Activated CD4-positive, alpha-beta T cell treated with anti-CD3 and anti-CD28 coated beads, Interleukin-2, amount 10 ng/mL, durations not matched to agents 24 days and 14 days (primary cell): ENCODE measurements at places on chromosomes 13 and 19. TPM values are rescaled to one million over a fixed set of nuclear protein-coding genes. Genes with fewer than 3 reads are reported as not detected.

DNA sequence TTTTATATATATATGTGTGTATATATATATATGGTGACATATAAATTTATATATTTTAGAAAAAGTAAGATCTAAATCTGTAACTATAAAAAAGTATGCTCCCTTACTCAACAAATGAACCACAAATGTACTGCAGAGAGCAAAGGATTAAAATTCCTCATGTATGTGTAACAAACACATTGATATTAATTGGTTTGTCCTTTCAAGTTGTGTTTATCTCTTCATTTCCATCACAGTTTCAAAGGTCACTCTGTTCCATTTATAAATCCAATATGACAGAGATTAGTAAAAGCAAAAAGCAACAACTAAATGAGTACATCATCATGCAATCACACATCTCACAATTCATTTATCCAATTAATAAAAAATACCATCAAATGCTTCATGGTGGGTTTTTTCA is 247.9 kb downstream of the DACH1 start:
- no peak for DNase-seq
- no peaks in the 10 kb centered on the region for H3K27me3 ChIP-seq
- H3K27ac ChIP-seq, result no peak overlapping the region

DNA sequence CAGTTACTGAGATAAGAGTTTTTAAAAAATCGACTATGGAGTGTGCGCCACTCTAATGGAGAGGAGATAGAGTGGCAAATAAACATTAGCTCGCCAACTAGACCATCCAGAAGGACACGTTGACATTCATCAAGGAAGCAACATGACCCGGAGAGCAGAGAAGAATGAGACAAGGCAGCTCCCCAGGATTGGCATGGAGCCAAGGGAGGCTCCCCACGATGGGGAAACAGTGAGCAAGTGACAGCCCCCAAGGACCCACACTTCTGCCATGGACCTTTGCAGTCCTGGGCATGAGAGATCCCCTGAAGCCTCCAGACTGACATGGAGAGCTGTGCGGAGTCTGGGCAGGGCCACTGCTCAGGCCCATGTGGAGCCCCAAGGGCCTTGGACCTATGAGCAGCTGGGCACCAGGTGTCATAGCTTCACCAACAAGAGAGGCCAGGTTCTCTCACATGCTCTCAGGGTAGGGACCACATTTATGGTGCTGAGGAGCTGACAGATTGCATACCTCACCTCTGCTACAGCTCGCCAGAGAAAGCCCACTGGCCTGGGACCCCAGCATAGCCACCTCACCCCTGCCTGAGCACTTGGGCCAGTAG is 6.7 kb downstream of the SIGLEC6 start:
- no peaks in the 10 kb centered on the region for H3K36me3 ChIP-seq
- no peak overlapping the region for H3K4me3 ChIP-seq
- no peak overlapping the region for H3K27ac ChIP-seq
- no peak for DNase-seq

Gene SPTBN4
- total RNA-seq, result 0.36 and 0.51 TPM in 2 replicates

DNA sequence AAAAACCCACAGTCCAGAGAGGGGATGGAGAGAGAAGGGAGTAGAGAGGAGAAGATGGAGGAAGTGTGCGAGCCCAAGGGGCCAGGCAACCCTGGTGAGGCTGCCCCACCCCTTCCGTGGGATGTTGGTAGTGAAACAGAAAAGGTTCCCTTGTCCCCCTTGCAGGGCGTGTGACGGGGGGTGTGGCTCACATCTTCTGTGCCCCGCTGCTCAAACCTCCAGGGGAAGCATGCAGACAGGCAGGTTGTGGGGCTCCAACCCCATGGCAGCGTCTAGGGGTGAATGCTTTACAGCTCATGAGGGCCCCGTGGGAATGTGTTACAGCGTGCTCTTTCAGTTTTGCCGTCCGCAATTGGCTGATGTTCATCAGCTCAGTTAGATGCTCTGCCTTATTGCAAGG is 14.7 kb upstream of the EVI5L start:
- H3K4me3 ChIP-seq, result peak overlapping the region; percentile 36
- H3K36me3 ChIP-seq, result peaks cover 6% of the 10 kb centered on the region
- peaks cover 5% of the 10 kb centered on the region for H3K4me1 ChIP-seq
- no peak for DNase-seq

DNA sequence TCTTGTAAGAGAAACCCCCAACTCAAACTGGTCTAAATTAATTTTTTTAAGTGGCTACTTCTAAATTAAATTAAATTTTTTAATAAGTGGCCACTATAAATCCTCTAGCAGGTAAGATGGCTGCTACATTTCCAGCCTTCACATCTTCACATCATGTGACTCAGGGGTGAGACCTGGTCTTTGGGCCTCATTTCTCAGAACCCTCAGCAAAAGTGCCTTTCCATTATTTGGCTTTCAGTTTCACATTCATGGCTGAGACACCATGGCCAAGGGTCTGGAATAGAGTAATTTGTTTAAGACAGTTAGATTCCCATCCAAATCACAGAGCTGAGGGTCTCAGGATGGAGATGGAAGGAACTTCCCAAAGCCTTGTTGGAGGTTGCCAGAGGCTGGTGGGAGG is 47.5 kb downstream of the DCT start:
- peaks cover 9% of the 10 kb centered on the region for H3K4me1 ChIP-seq
- DNase-seq, result peak; percentile 62
- peak overlapping the region; percentile 1 for H3K27ac ChIP-seq
- H3K36me3 ChIP-seq, result no peaks in the 10 kb centered on the region
- peaks cover 2% of the 10 kb centered on the region for H3K27me3 ChIP-seq

DNA sequence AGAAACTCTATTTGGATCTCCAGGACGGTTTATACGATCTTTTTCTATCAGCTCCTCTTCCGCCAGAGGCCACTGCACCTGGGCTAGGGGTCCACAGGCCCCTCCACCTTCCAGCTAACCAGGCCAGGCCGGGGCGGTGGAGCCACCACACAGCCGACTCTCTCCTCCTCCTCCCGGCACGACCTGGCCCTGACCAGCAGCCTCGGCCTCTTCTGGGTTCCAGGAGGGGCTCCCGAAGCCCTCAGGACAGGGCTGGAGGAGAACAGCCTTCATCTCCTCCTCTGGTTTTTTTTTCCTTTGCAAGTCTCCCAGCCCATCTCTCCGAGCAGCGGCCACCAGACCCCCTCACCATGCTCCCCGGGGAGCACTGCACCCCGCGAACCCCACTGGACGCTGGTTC is 17.1 kb downstream of the DPF1 start:
- no peak for DNase-seq
- peaks cover 6% of the 10 kb centered on the region for H3K4me1 ChIP-seq
- H3K4me3 ChIP-seq, result no peak overlapping the region
- no peak overlapping the region for H3K27ac ChIP-seq

DNA sequence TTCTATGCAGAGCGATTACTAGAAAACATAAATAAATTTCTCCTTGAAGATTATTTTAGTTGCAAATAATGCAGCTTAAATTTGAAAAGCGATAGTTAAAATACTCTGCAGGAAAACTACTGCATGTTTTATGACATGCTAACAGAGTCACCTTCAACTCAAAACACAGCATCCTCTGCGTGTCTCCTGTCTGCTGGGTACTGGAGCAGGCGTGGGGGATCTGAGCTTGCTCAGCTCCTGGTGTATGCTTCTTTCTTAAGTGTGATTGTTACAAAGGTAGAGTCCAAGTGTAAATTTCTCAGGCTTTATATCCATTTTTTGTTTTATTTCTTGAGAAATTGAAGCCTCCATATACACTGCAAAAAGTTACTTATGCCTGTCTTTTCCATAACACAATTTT is 15.3 kb downstream of the SPATA13 start:
- H3K27ac ChIP-seq, result no peak overlapping the region
- peaks cover 5% of the 10 kb centered on the region for H3K36me3 ChIP-seq
- no peak for DNase-seq

DNA sequence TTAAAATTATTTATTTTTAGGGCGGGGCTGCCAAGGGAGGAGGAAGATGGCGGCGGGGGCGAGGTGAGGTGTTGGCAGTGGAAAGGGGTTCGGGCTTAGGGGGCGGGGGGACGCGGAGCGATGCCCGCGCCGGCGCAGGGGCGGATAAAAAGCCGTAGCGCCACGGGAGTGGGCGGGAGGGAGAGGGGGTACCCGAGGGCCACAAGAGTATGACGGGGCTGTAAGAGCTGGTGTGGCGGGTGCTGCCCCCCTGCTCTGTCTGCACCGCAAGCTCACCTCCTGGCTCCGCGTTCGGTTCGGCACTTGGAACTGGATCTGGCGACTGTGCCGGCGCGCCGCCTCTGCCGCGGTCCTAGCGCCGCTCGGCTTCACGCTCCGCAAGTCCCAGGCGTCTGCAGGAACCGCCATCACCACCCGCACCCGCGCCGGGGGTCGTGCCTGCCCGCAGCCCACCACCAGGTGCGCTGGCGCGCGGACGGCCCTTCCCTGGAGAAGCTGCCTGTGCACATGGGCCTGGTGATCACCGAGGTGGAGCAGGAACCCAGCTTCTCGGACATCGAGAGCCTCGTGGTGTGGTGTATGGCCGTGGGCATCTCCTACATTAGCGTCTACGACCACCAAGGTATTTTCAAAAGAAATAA is 265.2 kb upstream of the SGCG start:
- no peaks in the 10 kb centered on the region for H3K4me1 ChIP-seq
- peaks cover 22% of the 10 kb centered on the region for H3K27me3 ChIP-seq
- H3K4me3 ChIP-seq, result peak overlapping the region; percentile 61

DNA sequence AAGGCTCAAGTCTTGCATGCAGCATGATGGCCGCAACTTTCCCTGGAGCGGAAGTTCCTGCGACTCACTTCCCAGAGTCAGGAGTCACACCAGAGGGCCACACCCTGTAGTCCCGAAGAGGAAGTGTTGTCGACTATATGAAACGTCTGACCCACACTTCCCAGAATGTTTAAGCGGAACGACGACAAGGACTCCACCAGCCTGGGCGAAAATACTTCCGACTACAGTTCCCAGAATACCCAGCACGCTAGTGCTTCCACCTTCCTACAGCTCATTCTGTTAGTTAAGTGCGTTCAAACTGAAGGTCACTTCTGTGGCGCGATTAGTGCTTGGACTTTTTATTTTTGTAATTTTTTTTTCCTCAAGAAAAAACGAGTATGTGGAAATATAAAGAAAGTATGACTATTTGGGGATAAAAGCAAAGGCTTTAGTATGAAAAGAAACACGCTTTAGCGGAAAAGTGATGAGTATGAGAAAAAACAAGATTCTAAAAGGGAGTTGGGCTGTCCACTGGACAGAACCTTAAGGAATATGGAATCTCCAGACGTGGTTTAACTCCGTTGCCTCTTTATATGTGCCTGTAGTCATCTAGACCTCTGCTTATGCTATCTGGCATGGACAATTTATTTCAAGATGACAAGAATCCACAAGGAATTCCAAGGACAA is 15.5 kb upstream of the ZNF112 start:
- no peak overlapping the region for H3K27ac ChIP-seq
- no peak overlapping the region for H3K4me3 ChIP-seq
- no peak for DNase-seq
- no peaks in the 10 kb centered on the region for H3K36me3 ChIP-seq

DNA sequence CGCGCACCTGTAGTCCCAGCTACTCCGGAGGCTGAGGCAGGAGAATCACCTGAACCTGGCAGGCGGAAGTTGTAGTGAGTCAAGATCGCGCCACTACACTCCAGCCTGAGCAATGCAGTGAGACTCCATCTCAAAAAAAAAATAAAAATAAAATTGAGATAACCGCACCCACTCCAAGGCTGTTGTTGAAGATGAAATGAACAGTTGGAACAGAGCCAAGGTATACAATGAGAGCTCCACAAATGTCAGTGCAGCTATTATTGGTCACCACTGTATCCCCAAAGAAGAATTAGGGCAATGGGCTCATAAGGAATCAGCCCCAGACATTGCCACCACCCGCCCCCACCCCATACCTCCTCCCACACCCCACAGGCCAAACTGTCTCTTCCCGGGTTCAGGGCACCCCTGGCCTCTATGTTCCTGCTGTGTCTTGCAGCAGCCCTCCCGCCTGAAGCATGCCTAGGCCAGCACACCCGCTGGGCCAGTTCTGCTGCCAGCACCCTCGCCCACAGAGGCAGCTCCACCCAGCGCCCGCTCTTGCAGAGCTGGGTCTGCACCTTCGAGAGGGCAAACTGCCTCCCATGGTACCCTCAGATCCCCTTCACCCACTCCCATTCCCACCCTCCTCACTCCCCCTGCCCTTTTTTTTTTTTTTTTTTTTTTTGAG is 3.5 kb upstream of the S1PR5 start:
- no peak for DNase-seq
- peaks cover 1% of the 10 kb centered on the region for H3K36me3 ChIP-seq
- peaks cover 42% of the 10 kb centered on the region for H3K27me3 ChIP-seq
- peaks cover 19% of the 10 kb centered on the region for H3K4me1 ChIP-seq

Gene ZNF285
- not detected in 2 replicates for total RNA-seq

DNA sequence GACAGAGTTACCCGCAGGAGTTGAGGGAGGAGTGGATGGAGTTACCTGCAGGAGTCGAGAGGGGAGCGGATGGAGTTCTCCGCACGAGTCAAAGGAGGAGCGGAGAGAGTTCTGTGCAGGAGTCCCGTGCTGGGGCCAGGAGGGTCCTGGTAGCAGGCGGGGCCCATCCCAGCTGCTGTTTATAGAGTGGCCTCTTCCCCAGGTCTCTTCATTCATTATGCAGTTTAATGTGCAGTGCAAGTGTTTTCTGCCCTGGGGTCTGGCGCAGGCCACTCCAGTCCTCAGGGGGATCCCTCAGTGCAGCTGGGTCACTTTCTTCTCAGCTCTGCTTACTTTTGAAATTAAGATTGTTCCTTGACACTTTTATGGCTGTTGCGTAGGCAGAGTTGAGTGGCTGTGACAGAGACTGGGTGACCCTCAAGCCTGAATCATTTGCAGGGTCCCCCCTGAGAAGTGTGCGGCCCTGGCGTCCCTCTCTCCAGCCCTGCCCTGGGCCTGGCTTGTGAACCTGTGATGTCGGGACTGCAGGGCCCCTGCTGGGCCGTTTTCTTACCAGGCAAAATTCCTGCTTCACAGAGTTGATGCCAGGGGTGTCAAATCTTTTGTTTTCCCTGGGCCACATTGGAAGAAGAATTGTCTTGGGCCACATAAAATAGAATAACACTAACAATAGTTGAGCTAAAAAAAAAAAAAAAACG is 17.9 kb downstream of the TFDP1 start:
- no peak overlapping the region for H3K4me3 ChIP-seq
- H3K27me3 ChIP-seq, result no peaks in the 10 kb centered on the region
- H3K4me1 ChIP-seq, result peaks cover 11% of the 10 kb centered on the region
- no peak overlapping the region for H3K27ac ChIP-seq

DNA sequence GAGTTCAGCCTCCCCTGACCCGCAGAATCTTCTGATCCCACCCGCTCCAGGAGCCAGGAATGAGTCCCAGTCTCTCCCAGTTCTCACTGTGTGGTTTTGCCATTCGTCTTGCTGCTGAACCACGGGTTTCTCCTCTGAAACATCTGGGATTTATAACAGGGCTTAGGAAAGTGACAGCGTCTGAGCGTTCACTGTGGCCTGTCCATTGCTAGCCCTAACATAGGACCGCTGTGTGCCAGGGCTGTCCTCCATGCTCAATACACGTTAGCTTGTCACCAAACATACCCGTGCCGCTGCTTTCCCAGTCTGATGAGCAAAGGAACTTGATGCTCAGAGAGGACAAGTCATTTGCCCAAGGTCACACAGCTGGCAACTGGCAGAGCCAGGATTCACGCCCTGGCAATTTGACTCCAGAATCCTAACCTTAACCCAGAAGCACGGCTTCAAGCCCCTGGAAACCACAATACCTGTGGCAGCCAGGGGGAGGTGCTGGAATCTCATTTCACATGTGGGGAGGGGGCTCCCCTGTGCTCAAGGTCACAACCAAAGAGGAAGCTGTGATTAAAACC is 1.1 kb upstream of the APOE start:
- peaks cover 31% of the 10 kb centered on the region for H3K36me3 ChIP-seq
- no peak overlapping the region for H3K4me3 ChIP-seq
- H3K27ac ChIP-seq, result no peak overlapping the region
- no peak for DNase-seq

- H3K27ac ChIP-seq, result no peak overlapping the region
- no peak overlapping the region for H3K4me3 ChIP-seq
- H3K27me3 ChIP-seq, result no peaks in the 10 kb centered on the region
- no peaks in the 10 kb centered on the region for H3K36me3 ChIP-seq
- DNase-seq, result no peak
- H3K4me1 ChIP-seq, result no peaks in the 10 kb centered on the region
Observed at GRCh38 chr13:33758113-33758512, 59.8 kb upstream of the RFC3 start.
